ENCODE measurements at places on chromosomes 2 and 18. TPM values are rescaled to one million over a fixed set of nuclear protein-coding genes. Genes with fewer than 3 reads are reported as not detected.

RAB31 gene
- polyA plus RNA-seq = 27.3 TPM

GRCh38 chr2:45984896-45985473 lies 312.2 kb upstream of the EPAS1 start:
- no peak for DNase-seq

- no peak for DNase-seq
These were observed 4.2 kb downstream of the NAPG start for GRCh38 chr18:10530002-10530401.

DNA sequence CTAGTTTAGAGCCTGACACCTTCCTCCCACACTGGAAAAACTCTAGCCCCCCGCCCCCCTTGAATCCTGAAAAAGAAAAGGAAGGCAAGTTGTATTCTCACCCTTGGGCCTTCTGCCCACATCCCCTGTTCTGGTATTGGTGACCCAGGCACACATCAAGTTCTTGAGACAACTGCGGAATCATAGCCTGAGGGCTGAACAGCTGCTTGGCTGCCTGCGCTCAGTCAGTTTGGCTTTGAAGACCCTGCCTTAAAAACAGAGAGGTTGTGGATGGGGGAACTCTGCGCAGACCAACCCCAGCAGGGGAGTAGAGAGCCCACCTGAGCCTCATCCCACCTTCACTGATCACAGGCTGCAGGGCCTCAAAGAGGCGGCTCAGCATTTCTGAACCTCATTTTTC lies 229.2 kb downstream of the ANAPC1 start:
- no peak for DNase-seq

DNA sequence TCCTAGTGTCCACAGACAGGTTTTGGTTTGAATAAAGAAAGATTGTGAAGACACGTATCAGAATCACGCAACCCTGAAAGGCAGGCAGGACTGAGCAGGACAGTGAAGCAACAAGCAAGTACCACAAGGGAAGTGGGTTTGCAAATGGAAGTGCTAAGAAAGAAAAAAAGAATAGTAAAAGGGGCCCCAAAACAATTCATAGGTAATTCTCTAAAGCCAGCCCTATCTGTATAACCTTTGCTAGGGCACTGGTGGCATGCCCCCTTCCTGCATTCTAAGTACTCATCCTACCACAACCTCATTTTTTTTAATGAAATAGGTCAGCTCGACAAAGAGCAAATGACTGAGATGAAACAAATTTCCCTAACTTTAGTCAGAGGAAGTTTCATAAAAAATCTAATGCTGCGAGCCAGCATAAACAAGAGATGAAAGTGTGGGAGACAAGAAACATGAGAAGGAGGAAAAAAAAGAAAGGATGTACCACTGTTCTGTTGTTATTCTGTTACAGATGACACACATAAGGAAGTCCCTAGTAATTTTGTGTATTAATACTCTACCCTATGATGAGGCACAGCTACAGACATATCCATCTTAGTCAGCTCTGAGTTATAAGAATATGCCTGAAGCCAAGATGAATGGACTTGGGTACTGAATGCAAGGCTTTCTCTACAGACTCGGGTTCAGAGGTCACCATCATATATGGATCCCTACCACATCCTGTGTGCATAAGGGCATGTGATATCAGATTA lies 32.2 kb downstream of the IKZF2 start:
- no peak for DNase-seq

- no peak for DNase-seq
These were observed 52.9 kb upstream of the SPATS2L start for GRCh38 chr2:200253639-200254038.

CFAP221 gene
- polyA plus RNA-seq = 36.9 TPM

DNA sequence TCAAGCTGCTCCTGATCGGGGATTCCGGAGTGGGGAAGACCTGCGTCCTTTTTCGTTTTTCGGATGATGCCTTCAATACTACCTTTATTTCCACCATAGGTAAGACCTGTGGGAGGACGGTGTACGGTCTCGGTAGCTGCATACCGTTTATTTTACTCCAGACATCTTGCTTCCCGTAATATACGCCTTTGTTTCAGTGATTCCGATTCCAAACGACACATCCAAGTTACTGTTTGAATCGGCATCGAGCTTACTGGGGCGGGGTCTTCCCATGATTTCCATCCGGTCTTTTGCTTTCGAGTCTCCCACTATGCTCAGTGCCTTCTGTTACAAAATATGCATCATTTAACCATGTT lies 731 bp downstream of the RAB10 start:
- DNase-seq = no peak

GRCh38 chr2:218051903-218052302 lies 17.1 kb upstream of the RUFY4 start:
- DNase-seq = no peak

All from left renal cortex interstitium (tissue), 4 donors.